Urothelium cell line (cell line): ENCODE measurements at places on chromosomes 2 and 18.
A peak's percentile ranks its signal among the peaks of the same experiment; 100 is the strongest.

GRCh38 chr2:36433311-36434217, 78.0 kb downstream of the CRIM1 start:
- DNase-seq: peak; percentile 25

DNA sequence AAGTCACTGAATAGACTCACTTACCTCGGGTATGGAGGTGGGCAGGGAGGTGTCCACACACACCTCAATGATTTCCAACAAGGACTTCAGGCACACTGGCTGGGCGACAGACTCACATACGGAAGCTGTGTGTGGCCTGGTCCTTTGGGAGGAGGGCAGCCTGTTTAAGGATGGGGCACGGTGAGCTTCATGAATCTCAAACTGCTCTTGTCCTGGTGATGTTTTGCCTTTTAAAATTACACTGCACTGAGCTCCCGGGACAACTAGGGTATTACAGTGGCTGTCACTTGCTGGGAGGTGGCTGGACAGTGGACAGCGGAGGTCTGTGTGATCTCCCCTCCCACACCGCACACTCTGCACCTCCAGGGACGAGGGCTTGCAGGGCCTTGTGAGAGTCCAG, 211.6 kb downstream of the SNTG2 start:
- DNase-seq: no peak

DNA sequence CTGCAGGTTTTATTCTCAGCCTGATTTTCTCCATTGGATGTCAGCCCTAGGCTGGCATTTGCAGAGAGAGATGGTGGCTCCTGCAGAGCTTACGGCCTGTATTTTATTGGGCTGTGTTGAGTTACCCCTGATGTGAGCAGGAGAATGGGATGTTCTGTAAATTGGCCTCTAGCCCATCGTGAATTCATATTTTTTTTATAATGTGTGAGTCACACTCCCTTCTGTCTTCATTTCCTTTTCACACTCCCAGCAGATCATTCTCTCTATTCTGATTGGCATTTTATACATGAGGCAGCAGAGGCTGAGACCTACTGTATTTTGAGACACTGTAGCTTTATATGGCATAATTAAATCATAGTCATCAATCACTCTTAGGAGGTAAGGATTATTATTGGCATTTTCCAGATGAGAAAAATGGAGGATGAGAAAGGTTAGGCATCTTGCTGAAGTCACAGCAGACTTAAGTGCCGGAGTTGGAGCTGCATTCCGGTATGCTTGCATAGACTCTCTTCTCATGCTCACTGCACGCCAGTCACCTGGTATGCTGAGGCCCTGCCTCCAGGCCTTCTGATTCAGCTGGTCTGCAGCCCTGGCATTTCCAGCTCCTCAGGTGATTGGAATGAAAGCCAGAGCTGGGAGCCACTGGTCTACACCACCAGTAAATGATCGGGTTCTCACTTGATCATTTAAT, 142.4 kb downstream of the NEDD4L start:
- DNase-seq: peak; percentile 74

GRCh38 chr2:24237313-24237712, 62.5 kb downstream of the FAM228A start:
- DNase-seq: no peak

- DNase-seq: no peak
Observed at GRCh38 chr2:134078354-134078753, 175.5 kb upstream of the MGAT5 start.

GRCh38 chr18:57970356-57971095, 73.5 kb upstream of the NEDD4L start:
- peak; percentile 16 for DNase-seq

GRCh38 chr2:188497726-188498125, 206.1 kb downstream of the GULP1 start:
- no peak for DNase-seq

GRCh38 chr2:20472569-20472968, 25.7 kb downstream of the RHOB start:
- no peak for DNase-seq

- peak; percentile 78 for DNase-seq
Observed at GRCh38 chr2:120403676-120404075, 57.7 kb downstream of the INHBB start.

DNA sequence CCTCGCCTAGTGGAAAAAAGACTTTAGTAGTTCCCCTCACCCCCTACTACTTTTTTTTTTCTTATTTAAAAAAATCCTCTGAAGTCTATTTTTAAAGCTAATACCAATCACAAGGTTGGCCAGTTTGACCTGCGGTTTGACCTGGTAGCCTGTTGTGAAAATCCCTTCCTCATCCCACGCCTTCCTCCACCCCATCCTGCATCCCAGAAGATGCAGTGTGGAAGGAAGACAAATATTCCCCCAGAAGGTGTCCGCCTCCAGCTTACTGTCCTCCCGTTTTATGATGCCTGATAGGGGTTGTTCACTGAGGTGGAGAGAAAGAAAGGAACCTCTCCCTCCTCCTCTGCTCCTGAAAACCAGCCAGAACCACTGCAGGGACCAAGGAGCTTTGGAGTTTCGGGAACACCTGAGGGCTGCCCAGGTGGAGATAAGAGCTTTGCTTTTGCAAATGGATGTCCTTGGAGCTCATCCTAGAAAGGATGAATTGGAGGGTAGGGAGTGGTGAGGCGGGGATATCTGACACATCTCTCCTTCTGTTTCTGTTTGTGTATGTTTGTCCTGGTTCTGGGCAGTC, 909 bp downstream of the ATP6V1C2 start:
- no peak for DNase-seq

- DNase-seq: no peak
Observed at GRCh38 chr2:143700865-143701264, 571.6 kb downstream of the ARHGAP15 start.

DNA sequence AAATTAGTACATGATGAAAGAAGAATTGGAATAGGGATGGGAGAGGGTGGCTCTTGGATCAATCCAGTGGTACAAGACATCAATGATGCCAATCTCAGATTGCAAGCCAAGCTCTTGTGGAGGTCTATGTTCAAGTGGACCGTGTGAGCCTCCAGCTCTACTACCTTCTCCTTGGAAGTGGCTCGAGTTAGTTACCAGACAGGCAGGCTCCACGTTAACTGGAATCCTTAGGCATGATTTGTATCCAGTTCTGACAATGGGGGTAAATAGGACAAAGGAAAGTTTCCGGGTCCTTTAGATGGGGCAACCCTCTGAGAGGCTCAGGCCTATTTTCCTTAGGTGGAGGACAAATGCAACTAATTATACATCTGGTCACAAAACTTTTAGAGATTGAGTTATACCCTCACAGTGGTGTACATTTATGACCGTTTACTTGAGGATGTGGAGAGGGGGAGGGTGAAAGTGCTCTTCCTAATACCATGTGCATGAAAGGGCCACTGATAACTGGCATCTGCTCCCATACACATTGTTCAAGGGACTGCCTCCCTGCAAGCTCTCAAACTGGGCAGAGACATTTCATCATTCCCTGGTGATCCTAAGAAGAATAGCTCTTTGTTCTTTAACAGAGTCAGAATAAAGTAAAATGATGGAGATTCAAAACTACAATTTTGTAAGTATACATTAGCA, 180.2 kb downstream of the SOCS6 start:
- DNase-seq: no peak

GRCh38 chr2:104641786-104642185, 212.1 kb upstream of the POU3F3 start:
- DNase-seq: no peak

DNA sequence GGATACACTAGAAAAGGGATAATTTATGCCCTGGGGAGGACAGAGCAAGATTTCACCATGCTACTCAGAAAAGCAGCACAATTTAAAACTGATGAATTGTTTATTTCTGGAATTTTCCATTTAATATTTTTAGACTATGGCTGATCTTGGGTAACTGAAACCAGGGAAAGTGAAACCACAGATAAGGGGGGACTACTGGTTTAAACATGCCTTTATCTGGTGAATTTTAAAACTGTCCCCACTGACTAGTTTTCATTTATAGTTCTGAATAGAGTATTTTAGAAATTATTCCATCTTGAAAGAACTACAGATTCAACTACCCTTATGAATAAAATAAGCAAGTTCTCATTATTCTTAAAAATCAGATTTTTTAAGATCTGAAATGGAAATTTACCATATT, 15.0 kb downstream of the NFU1 start:
- no peak for DNase-seq

DNA sequence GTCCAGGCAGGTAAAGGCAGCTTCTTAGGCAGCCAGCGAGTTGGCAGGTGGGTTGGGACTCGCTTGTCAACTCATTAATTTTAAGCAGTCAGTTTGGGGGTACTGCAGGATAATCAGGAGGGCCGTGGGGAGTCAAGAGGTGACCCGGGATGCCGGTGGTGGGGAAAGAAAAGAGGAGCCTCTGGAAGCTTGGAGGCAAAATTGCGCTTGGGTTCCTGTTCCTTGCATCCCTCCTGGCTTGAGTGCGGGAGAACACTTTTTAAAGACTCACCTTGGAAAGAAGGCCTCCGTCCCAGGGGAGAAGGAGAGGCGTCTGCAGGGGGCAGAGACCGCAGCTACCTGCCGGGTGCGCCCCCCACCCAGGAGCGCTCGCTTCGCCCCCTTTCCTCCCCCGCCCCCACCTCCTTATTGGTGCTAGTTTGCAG, at the start of gene KCNJ3:
Gene KCNJ3 (plus strand): TSS at position 400 of the 425 bp plus-strand sequence. CDS start 81 bp downstream, outside the sequence.
- DNase-seq: no peak

DNA sequence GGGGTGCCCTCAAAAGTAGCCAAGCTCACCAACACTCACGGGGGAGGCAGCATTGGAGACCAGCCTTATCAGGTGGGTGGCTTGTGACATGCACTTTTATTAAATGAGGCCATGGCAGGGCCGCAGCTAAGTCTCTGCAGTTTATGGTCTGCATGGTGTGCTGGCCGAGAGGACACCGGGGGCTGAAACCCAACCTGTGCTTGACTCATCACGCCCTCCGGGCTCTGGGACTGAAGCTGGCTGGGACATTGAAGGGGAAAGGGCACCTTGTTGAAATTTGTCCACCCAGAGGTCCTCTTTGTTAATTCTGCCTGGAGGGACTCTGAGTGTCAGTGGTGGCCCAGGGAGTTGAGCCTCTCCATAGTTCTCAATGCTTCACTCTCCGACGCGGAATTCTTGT, 17.7 kb upstream of the NTSR2 start:
- DNase-seq: no peak

- DNase-seq: peak; percentile 36
Observed at GRCh38 chr2:122390406-122390805, 635.0 kb downstream of the TSN start.

- DNase-seq: no peak
Observed at GRCh38 chr2:175854665-175855064, 147.4 kb downstream of the LNPK start.

GRCh38 chr2:160387558-160388262, 105.9 kb downstream of the RBMS1 start:
- DNase-seq: no peak

DNA sequence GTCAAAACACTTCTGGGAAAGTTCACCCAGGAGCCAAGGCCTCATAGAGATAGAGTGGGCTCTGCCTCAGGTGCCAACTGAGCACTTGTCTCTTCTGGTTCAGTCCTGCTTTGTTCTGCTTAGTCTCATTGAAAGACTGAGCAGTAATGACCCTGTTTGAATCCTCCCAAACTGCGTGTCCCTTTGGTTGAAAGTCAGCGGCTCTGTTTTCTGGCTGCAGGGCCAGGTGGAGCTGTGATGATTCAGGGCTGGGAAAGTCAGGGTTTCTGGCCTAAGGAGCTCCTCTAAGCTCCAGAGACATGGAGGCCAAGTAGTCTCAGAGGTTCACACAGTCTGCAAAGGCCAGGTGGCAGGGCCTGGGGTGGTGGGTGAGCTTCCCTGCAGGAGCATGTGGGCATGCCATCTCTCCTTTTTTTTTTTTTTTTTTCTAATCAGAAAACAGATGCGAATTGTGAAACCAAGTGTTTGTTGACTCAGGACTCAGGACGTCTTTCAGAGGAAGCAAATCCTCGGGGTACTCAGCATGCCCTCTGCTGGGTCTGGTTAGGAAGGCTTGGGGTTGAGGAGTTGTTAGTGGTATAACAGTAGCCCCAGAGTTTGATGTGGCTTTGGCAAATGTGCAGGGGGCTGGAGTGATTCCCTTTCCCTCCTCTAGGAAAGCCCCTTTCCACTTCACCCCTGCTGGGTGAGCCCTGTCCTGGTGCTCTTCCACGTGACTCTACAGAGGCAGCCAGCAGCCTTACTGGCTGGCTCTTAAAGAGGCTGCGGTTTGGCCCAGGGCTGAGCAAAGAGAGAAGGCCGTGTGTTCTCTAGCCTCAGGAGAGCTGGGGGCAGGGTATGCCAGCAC, 38.3 kb downstream of the TMEM17 start:
- DNase-seq: no peak

DNA sequence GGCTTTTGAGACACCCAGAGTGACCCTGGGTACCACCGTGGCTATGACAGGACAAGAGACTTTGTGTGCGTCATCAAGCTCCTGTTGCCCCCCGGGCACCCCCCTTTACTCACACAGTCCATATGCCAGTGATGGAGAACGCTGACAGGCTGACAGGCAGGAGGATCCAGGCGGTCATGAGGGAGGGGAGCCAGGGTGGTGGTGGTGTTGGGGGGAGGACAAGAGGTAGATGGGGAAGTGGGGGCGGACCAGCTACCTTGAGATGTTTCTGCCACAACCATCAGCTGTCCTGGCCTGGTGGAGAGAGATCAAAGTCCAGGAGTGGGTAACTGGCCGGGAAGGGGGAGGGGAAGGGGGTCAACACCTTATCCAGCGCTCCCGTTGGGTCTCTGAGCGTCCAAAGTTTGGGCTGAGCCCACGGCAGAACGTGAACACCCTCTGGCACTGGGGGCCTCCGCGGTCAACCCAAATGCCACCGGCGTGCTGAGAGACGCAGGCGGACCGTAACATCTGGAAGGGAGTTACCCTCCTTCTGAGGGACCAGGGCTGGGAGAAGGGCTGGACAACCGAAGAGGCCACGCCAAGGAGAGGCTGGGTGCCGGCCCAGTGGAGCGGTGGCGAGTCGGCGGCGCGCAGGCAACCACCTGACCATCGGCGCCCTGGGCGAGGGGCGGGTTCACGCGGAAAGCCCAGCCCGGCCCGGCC, 575 bp downstream of the TMEM150A start:
- DNase-seq: peak; percentile 58

GRCh38 chr18:54531402-54532065, 59.5 kb upstream of the DYNAP start:
- no peak for DNase-seq

DNA sequence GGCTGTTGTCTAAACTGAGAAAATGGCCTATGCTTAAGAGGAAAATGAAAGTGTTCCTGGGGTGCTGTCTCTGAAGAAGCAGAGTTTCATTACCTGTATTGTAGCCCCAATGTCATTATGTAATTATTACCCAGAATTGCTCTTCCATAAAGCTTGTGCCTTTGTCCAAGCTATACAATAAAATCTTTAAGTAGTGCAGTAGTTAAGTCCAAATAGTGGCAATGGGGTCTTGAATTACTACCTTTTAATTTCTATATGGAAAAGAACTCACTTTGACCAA, 13.8 kb upstream of the ALLC start:
- DNase-seq: no peak

DNA sequence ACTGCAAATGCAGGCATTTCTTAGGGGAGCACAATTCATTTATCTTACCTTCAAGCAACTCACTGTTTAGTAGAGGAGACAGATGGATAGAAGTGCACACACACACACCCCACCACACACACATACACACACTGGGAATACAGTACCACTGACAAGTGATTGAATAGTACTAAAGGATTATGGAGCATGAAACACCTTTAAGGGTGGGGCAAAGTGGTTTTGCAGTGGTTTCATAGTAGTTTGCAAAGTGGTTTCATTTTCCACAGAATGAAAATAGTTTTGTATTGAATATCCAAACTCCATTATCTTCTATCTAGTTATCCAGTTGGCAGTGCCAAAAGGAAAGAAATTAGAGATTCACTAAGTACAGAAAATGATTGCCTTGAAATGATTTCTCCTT, 18.9 kb downstream of the KIF5C start:
- no peak for DNase-seq
